NCI-H2171 (cell line): ENCODE measurements at places on chromosomes 5 and 9.

DNA sequence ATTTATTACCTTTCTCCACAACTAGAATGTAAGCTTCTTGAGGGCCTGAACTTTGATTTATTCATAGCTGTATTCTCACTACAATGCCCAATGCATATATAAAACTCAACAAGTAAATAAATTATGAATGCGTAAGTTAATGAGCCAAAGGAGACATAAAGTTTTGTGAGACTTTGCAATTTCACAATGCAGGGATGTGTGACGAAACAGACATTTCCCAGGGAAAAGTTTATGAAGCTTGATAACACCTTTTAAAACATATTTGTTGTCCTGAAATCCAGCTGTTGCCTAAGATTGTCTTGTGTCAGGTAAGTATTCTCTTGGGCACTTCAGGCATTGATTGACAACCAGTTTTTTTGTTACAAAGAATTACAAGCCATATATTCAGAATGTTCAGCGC lies 800.1 kb downstream of the BRINP1 start:
- DNase-seq = no peak

DNA sequence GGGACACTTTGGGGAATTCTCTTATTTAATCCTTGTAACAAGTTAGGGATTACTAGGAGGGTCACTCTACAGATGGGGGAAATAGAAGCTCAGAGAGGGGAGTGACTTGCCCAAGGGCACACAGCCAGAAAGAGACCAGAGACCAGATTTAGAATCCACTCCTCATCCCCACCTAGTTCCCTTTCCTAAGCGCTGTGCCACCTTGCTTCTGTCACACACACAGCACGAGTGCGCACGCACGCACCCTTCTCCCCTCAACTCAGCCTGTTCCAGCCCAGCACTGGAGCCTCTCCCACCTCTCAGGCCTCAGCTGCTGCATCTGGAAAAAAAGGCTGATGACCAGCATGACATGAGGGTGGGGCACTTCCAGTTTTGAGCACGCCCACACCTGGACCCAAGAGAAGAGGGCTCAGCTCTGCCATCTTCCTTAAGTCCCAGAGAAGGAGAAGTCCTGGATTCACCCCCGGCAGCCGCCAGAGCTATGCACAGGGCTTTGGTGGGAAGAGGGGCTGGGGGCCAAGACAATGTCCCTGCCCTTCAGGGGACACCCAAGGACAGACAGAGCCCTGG lies 18.5 kb downstream of the NR5A1 start:
- DNase-seq = no peak

GRCh38 chr9:5790923-5791322 lies 42.0 kb downstream of the ERMP1 start:
- peak; percentile 2 for DNase-seq

DNA sequence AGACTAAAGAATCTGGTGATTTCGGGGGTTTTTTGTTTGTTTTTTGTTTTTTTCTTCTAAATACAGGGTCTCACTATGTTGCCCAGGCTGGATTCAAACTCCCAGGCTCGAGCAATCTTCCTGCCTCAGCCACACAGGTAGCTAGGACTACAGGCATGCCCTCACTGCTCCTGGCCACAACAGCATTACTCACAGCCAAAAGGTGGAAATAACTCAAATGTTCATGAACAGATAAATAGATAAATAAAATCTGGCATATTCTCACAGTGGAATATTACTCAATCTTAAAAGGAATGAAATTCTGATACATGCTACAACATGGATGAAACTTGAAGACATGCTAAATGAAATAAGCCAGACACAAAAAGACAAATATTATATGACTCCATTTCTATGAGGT lies 19.8 kb upstream of the RAD23B start:
- no peak for DNase-seq

GRCh38 chr9:36445800-36446361 lies 45.8 kb upstream of the RNF38 start:
- no peak for DNase-seq

DNA sequence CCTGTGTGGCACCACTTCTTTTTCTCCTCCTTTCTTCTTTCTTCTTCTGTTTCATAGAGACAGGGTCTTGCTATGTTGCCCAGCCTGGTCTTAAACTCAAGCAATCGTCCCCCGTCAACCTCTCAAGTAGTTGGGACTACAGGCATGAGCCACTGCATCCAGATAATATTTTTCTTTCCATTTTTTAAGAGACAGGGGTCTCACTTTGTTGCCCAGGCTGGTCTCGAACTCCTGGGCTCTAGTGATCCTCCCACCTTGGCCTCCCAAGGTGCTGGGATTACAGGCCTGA lies 47.4 kb upstream of the IER5L start:
- DNase-seq = no peak

- DNase-seq = no peak
These were observed 93.6 kb upstream of the FER start for GRCh38 chr5:108654051-108654450.

DNA sequence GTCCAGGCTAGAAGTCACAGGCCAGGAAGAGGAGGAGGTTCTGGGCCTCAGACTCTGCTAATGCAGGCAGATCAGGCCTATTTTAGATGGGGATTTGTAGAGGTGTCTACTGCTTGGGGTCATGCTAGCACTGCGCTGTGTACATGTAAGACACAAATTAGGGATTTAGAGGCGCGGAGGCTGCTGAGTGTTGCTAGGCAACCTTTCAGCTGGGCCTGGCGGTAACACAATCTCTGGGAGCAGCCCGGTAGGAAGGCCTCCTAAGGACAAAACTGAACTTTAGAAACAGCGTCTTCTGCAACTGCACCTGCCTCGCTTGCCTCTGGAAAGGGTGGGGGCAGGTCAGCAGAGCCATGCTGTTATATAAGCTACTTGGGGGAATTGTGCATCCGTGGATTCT lies 147.9 kb downstream of the MACROH2A1 start:
- DNase-seq = no peak

GRCh38 chr5:161745392-161745791 lies 59.9 kb downstream of the GABRA6 start:
- no peak for DNase-seq

GRCh38 chr5:143176048-143176447 lies 227.4 kb downstream of the NR3C1 start:
- no peak for DNase-seq

DNA sequence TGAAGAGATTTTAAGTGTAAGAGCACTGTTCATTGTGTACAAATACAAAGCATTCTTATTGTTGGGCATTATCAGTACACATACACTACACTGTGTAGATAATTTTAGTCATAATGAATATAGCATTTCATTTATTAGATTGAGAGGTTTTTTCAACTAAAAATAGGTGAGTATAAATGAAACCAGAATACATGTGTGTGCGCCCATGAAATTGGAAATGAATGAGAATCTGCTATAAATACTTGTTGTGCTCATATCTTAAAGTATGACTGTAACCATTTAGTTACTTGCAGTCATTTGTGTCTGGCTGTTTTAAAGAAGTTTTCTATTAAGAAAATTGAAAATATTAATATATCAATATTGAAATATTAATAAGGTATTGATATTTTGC lies 189.0 kb upstream of the MEF2C start:
- DNase-seq = no peak

DNA sequence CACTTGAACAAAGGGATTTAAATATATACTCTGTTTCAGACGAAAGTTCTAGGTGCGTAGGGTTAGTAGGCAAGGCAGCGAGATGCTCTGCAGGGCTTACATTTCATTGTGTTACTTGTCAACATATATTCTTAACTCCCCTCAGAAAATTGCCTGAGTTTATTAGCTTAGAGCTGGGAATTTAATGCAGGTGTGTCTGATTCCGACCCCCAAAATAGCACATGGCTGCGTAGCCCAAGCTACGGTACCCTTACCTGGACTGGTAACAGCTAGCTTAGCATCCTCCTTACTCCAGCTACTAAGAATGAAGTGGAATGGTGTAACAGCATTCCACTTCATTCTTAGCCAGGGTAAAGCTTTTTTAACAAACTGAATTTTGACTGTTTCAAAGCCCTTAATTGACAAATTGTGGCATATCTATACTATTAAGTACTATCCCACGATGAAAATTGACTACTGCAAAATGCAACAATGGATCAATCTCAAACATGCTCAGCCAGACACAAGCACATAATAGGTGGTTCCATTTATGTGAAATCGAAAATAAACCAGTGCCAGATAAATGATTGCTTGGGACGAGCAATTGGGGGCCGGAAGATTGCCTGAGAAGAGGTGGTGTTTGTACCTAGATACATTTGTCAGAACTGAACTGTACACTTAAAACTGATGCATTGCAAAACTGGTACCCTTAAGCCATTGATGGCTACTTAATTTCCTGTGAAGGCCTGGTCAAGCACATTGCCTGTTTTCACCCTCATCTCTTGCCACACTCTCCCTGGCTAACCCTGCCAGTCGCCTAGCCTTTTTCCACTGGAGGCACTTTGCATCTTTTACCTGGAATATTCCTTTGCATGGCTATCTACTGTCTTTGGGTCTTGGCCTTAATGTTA lies 3.0 kb upstream of the FGF18 start:
- DNase-seq = no peak

GRCh38 chr5:143657647-143658285 lies 154.2 kb upstream of the HMHB1 start:
- DNase-seq = peak; percentile 43

DNA sequence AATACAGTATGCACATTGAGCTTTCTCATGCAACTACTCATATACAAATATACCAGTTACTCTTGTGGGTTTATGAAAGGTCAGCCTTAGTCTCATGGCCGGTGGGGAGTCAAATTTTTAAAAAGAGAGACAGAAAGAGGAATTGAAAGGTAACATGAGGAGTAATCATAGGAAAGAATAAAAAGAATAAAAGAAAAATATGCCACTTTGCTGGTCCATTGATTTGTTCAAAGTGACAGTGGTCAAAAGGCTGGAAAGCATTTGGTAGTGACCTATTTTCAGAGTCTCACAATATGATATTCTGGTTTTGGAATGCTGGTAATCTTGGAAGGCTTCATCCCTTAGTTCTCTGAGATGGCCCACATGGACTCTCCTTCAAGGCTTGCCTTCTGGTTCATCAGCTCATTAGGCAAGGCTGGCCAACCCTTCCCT lies 67.0 kb downstream of the ZNF366 start:
- no peak for DNase-seq

DNA sequence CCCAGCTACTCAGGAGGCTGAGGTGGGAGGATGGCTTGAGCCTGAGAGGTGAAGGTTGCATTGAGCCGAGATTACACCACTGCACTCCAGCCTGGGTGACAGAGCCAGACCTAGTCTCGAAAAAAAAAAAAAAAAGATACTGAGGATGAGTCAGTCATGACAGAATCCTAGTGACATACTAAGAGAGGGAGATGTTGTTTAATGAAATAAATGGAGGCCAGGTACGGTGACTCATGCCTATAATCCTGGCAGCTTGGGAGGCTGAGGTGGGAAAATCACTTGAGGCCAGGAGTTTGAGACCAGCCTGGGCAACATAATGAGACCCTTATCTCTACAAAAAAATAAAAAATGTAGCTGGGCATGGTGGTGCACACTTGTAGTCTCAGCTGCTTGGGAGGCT lies 107.2 kb downstream of the ZFAND5 start:
- DNase-seq = no peak

GRCh38 chr5:149129181-149129580 lies 12.1 kb upstream of the ABLIM3 start:
- no peak for DNase-seq

DNA sequence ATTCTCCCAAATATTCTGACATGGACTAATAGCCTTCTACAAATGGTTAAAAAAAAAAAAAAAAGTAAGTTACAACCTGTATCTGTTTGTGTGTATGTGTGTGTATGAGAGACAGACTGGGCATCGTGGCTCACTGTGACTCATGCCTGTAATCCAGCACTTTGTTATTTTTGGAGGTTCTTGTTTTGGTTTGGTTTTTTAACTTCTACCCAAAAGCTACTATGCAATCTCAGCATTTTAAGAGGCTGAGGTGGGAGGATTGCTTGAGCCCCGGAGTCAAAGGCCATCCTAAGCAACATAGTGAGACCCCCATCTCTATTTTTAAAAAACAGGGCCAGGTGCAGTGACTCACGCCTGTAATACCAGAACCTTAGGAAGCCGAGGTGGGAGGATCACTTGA lies 17.6 kb upstream of the HAVCR1 start:
- no peak for DNase-seq

DNA sequence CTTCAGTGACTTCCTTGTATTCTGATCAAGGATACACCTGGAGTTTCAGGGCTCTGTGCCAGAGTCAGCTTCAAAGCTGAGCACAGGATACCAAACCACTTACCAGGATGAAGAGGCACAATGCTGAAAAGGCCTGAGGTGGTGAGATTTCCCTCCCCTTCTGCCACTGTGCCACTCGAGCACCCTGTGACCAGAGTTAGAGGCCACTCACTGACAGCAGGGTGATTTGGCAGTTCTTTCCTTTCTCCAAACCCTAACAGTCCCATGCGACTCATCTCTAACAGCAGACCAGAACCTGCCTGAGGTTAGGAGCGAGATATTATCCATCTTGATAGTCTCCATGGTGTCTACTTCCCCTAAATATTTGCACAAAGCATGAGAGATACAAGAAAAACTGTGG lies 1.8 kb downstream of the PLGRKT start:
- DNase-seq = no peak

DNA sequence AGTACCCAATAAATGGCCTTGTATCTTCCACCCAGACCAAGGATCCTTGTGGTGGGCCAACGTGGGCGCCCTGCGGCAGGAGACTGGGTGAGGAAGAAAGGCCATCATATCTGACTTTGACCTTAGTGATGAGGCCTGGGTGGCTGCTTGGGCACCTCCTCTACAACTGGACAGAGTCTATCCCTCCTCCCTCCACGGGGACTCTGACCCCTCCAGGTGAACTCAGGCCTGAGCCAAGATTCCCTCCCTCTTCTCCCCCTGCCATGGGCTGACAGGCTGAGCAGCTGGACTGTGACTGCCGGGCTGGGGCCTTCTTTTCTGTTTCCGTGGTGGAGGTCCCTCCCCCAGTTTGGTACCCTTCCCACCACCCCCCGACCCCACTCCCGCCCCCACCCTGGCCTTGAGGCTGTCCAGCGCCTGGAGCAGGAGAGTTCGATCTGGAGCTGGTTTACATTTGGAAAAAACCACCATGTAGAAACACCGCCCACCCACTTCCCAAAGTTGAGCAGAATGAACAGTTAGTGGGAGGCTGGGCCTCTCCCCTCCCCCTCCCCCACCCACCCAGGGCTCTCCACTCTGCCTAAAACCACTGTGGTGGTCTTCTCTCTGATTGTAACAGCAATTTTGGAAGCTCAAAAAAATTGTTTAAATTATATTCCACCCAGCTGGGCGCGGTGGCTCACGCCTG lies 1.2 kb upstream of the PHYHD1 start:
- no peak for DNase-seq

DNA sequence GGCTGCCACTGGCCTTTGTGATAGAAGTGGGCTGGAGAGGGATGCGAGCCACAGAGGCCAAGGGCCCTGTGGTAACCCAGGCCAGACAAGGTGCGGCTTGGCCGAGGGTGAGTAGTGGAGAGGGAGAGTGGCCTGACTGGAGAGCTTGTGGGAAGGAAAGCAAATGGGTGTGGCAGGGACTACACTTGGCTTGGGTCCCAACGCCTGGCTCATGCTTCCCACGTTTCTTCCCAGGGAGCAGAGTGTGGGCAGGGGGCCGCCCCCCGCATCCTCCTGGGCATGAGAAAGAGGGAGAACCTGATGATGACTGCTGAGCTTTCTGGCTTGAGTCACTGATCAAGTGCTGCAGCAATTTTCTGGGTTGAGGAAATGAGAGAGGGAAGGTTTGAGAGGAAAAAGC lies 95.7 kb downstream of the ANKH start:
- DNase-seq = no peak

- no peak for DNase-seq
These were observed 93.2 kb downstream of the PTTG1 start for GRCh38 chr5:160514866-160515265.

GRCh38 chr9:105319202-105319813 lies 74.9 kb downstream of the SLC44A1 start:
- no peak for DNase-seq

- no peak for DNase-seq
These were observed 91.0 kb upstream of the JAK2 start for GRCh38 chr9:4894076-4894475.
